NCI-H526 (cell line): ENCODE measurements at places on chromosomes 2 and 18.

DNA sequence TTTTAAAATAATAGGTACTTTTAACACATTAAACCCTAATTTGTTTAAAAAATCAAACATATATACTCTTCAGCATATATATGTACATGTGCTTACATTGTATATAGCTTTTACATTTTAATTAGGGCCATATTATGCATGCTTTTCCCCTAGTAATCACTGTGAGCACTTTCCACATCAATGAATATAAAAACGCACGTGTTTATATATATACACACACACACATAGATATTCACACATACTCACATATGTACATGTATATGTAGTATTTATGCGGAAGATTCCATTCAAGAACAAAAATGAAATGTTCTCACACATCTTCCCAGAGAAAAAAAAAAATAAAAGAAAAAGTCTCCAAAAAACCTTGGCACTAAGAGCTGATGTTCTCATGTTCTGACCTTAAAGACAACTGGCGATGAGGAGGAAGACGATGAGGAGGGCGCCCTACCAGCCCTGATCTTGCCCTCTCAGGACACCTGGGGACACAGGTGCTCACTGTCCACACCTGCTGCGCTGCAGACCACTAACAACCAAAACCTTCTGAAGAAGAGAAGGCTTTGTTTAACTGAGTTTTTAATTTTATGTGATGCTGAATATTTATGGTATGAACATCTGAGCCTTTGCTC lies 184.7 kb downstream of the HDAC4 start:
- DNase-seq, result no peak

DNA sequence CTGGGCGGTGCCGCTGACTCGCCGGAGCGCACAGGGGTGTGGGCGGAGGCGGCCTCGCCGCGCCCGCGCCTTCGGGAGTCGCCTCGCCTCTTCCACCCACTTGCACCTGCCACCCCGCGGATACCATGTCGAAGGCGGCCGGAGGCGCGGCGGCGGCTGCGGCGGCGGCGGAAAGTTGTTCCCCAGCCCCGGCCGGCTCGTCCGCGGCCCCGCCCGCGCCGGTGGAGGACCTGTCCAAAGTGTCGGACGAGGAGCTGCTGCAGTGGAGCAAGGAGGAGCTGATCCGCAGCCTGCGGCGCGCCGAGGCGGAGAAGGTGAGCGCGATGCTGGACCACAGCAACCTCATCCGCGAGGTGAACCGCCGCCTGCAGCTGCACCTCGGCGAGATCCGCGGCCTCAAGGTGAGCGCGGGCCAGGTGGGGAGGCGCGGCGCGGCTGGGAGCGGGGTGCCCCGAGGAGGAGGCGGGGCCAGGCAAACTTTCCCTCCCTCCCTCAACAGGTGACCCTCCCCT lies 766 bp downstream of the CCDC85A start:
- DNase-seq, result peak; percentile 85

DNA sequence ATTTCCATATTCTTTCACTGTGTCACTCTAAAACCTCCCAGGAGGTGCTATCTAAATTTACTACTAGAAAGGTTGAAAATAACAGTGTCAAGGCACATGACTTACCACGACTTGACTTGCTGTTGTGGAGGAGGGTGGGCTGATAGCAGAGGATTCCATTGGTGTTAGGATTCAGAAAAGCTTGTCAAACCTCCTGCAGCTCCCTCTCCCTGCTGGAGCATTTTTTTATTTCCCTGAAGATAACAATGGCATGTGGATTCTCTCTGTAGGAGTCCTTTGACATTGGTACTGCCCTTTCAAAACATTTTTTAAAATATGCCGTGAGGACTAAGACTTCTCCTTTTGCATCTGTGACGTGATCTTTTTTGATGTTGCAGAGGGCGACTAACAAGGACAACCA lies 696.9 kb upstream of the GYPC start:
- DNase-seq, result no peak

DNA sequence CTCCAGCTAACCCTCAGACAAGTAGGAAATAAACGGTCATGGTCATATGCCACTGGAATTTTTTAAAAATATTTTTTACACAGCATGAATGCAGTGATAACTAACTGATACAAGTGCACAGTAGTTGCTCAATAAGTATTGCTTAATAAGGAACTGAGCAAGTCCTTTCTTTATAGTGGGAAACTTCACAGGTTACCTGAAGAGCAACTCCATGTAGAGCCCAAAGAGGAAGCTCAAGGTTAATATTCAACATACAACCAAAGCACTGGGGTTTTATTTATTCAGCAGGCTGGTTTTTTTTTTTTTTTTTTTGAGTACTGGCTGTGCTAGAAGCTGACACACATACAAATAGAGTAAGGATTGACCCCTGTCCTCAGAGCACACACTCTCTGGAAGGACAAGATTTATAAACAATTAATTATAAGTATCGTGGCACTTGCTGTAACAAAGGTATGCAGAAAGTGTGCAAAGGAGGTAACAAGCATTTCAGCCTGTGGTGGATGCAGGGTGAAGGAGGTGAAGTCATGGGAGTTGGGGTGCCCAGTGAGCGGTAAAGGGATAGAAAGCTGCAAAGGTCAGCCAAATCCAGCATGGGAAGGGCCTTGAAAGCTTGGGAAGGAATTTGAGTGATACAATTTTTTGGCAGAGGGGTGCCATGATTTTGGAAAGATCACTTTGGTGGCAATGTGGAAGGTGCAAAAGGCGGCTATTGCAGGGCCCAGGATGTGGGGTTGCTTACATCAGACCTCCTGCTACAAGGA lies 52.7 kb downstream of the ATOH8 start:
- no peak for DNase-seq

DNA sequence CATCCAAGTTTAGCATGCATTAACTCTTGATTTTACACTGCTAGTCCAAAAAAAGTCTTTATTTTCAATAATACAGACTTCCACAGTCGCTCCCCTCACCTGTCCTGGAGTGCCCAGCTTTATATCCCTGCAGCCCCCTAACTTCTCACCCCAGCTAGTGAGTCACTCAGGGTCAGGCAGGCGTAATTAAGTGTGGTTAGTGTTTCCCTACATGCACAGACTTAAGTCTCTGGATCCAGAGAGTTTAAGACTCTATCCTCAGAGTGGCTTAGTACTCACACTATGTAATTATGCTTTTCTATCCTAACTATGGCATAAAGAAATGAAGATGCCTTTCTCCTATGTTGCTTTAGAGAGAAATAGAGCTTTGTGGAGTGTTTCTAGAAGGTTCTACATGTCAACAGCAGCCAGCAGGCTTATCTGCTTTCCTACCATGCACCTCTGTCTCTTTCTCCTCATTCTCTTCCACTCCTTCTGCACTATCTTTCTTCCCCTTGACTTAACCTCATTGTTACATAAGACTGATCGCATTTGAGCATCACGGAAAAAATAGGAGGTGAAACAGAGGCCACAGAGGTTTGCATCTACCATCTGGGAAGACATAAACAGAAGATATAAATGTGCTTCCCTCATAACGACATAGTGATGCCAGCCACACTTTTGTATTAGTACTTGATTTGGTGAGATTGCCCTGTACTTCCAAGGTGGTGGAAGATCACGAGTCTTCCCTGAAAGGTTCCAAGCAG lies 34.4 kb upstream of the PMAIP1 start:
- no peak for DNase-seq

GRCh38 chr2:31467426-31467825 lies 52.9 kb upstream of the XDH start:
- DNase-seq, result no peak

- DNase-seq, result no peak
Observed at GRCh38 chr2:135662088-135662487, 79.6 kb upstream of the UBXN4 start.

DNA sequence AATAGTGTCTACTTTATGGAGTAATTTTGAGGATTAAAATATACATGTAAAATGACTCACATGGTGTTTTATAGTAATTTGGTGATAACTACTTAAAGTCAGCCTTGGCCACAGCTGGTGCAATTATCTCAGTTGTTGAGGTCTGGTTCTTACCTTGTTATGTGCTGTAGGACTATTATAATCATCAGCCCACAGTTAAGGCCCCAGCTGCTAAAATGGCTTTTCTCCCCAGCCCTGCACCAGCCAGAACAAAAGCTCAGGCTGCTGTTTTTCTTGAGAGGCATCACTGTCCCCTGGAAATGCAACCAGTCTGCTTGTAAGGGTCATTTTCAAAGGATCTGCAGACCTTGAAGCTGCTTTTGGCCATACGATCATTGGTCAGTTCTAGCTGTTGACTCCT lies 283.3 kb upstream of the THUMPD2 start:
- no peak for DNase-seq

DNA sequence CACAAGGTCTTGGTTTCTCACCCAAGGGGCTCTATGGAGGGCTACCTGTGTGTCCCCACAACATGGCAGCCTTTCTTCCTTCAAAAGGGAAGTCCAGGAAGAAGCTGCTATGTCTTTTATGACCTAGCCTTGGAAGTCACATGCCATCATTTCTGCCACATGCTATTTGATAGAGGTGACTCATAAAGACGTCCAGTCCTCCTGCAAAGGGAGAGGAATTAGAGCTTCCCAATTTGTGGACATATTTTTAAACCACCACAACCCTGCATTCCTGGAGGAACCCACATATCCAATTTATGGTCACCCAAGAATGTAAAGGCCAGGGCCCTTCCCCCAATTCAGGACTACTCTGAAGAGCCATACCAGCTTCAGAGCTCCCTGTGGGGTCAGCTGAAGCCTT lies 246.2 kb downstream of the CYP26B1 start:
- DNase-seq, result no peak

DNA sequence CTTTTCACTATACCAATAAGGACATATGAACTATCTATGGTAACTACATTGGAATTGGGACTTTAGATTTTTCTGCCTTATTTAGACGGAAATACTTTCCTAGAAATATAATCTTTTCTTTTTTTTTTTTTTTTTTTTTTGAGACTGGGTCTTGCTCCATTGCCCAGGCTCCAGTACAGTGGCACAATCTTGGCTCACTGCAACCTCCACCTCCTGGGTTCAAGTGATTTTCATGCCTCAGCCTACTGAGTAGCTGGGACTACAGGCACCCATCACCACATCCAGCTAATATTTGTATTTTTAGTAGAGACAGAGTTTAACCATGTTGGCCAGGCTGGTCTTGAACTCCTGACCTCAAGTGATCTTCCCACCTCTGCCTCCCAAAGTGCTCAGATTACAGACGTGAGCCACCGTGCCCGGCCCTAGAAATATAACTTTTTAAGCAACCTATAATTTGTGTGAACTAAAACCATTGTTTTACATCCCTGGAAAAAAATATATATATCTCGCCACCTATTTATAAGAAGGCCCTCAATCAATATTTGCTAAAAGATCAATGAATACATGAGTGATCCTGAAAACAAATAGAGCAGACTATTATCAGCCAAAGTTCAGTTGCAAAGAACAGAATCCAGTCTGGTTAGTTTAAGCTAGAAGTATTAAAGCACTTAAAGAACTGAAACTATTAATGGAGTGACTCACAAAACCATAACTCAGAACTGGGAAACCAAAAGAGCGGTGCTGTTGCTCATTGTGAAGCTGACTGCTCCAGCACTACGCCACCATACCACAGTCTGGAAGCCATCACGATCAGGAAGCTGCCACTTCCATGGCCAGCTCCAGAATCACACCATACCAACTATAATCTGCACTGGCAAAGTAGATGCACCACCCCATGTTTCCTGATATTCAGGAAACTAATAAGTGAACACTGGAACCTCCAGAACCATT lies 8.4 kb upstream of the HNRNPLL start:
- DNase-seq, result no peak

DNA sequence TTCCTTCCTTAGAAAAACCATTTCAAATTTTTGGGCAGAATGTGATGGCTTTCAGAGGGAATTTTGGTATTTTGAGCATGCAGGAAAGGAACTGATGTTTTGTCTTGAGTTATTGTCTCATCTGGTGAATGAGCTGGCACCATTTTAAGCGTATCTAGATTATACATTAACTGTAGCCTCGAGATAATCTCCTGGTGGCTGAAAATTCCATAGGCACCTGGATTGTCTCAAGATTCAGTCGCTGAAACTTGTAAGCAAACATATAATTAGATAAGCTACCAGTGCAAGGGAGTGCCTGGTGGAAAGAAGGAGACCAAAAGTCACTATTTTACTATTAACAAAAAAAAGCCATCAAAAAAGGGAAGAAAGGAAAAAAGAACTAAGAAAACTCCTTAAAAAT lies 687.8 kb upstream of the DDX18 start:
- no peak for DNase-seq
